Mesenteric fat pad (tissue), 1 donor: ENCODE measurements at places on chromosomes 16 and 17. TPM values are rescaled to one million over a fixed set of nuclear protein-coding genes. Genes with fewer than 3 reads are reported as not detected.
A peak's percentile ranks its signal among the peaks of the same experiment; 100 is the strongest.

Gene ANKFN1
- 1.3 TPM for total RNA-seq

Gene CYBC1
- total RNA-seq: 84.9 TPM

Gene TMEM92
- total RNA-seq: not detected

Gene HBZ
- not detected for total RNA-seq

DNA sequence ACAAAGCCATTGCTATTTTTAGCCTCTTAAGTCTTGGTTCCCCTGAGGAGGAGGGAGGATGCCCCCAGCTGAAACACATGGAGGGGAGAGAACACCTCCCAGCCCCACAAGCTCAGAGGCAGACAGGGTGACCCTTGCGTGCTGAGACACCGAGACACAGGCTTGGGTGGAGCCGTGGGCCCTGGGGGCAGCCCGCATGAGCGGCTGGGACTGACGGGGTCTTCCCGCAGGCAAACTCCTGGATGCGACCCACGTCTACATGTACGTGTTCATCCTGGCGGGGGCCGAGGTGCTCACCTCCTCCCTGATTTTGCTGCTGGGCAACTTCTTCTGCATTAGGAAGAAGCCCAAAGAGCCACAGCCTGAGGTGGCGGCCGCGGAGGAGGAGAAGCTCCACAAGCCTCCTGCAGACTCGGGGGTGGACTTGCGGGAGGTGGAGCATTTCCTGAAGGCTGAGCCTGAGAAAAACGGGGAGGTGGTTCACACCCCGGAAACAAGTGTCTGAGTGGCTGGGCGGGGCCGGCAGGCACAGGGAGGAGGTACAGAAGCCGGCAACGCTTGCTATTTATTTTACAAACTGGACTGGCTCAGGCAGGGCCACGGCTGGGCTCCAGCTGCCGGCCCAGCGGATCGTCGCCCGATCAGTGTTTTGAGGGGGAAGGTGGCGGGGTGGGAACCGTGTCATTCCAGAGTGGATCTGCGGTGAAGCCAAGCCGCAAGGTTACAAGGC is 9.8 kb downstream of the SLC16A3 start:
- no peak for DNase-seq

- peak; percentile 53 for DNase-seq
Measured at GRCh38 chr16:53055541-53056391, 975 bp downstream of the CHD9 start.

GRCh38 chr17:50421308-50422051 is 4.5 kb upstream of the ACSF2 start:
- no peak for DNase-seq

- DNase-seq: no peak
Measured at GRCh38 chr16:48565752-48566151, 44.2 kb downstream of the N4BP1 start.

GRCh38 chr17:933312-934073 is 46.1 kb downstream of the NXN start:
- DNase-seq: no peak

GRCh38 chr16:11629071-11630030 is 38.9 kb upstream of the SNN start:
- no peak for DNase-seq

- no peak for DNase-seq
Measured at GRCh38 chr16:651844-652243, 2.7 kb downstream of the WDR90 start.

- DNase-seq: no peak
Measured at GRCh38 chr17:21164216-21164615, 37.5 kb downstream of the DHRS7B start.

DNA sequence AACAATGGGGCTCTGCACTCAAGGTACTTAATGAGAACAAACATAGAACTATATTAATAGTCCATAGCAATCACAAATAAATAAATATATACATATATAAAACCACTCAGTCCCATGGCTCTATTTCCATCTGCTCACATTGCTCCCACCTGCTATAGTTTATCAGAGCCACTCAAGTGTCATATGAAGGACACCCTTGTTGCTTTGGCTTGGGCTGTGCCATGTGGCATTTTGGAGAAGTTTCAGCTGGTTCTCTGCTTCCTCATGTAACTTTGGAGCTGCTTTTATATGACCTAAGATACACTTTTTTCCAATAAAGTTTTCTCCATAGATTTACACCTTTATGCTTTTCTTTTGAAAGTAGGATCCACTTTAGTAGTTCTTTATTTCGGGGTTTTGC is 126.4 kb downstream of the KCNJ2 start:
- DNase-seq: no peak

DNA sequence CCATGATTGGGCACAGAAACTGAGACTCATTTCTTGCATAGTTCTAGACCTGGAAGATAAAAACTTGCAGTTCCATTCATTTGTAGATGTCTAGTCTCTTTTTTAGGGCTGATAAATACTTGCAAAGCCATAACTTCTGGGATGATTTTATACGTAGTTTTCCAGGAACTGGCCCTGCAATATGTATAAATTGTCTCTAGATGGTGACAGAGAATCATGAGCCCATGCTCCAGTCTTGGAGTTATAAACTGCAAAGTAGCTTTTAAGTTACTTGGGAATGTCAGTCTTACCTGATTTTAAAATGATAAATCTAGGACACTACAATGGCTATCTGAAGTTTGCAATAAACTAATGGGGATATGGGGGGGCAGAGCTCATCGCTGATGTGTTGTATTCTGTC is 3.0 kb upstream of the ADAMTS18 start:
- DNase-seq: no peak
